Peyer's patch (tissue), 4 donors: ENCODE measurements at places on chromosomes 11 and 22. TPM values are rescaled to one million over a fixed set of nuclear protein-coding genes. Genes with fewer than 3 reads are reported as not detected.
A peak's percentile ranks its signal among the peaks of the same experiment; 100 is the strongest.

The MUC15 gene
- not detected for total RNA-seq

The RBMXL2 gene
- total RNA-seq: not detected

The ART1 gene
- total RNA-seq: not detected

The MIOX gene
- not detected for total RNA-seq

The VSIG2 gene
- not detected for total RNA-seq

The CABP4 gene
- 0.85 TPM for total RNA-seq

The SLC1A2 gene
- total RNA-seq: 0.38 TPM

The USP47 gene
- total RNA-seq: 170 TPM

The MMP8 gene
- not detected for total RNA-seq

The DTX4 gene
- 41.3 TPM for total RNA-seq

The INSC gene
- 28.1 TPM for total RNA-seq

The TALDO1 gene
- 149 TPM for total RNA-seq

The TUBA8 gene
- not detected for total RNA-seq

DNA sequence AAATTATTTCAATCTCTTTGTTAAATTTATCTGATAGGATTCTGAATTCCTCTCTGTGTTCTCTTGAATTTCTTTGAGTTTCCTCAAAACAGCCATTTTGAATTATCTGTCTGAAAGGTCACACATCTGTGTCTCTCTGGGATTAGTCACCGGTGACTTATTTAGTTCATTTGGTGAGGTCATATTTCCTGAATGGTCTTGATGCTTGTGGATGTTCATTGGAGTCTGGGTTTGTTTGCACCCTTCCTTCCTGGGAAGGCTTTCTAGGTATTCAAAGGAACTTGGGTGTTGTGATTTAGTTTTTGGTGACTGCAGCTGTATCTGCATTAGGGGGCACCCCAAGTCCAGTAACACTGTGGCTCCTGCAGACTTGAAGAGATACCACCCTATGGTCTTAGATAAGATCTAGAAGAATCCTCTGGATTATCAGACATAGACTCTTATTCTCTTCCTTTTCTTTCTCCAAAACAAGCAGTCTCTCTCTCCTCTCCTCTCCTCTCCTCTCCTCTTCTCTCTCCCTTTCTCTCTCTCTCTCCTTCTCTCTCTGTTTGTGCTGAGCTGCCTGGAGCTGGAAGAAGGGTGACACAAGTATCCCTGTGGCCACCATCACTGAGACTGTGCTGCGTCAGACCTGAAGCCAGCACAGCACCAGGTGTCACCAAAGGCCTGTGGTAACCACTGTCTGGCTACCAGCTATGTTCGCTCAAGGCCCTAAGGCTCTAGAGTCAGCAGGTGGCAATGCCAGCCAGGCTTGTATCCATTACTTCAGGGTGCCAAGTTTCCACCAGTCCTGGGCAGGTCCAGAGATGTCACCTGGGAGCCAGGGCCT is 3.3 kb upstream of the HEPN1 start:
- DNase-seq: no peak

- no peak for DNase-seq
Measured at GRCh38 chr11:87399341-87399740, 361.6 kb downstream of the TMEM135 start.

GRCh38 chr11:117255966-117256365 is 23.5 kb downstream of the RNF214 start:
- no peak for DNase-seq

GRCh38 chr11:119293461-119293860 is 23.5 kb downstream of the MCAM start:
- no peak for DNase-seq

- DNase-seq: peak; percentile 88
Measured at GRCh38 chr22:37784829-37785495, 22.8 kb upstream of the GCAT start.

- no peak for DNase-seq
Measured at GRCh38 chr22:42869888-42870480, 12.9 kb upstream of the ARFGAP3 start.

DNA sequence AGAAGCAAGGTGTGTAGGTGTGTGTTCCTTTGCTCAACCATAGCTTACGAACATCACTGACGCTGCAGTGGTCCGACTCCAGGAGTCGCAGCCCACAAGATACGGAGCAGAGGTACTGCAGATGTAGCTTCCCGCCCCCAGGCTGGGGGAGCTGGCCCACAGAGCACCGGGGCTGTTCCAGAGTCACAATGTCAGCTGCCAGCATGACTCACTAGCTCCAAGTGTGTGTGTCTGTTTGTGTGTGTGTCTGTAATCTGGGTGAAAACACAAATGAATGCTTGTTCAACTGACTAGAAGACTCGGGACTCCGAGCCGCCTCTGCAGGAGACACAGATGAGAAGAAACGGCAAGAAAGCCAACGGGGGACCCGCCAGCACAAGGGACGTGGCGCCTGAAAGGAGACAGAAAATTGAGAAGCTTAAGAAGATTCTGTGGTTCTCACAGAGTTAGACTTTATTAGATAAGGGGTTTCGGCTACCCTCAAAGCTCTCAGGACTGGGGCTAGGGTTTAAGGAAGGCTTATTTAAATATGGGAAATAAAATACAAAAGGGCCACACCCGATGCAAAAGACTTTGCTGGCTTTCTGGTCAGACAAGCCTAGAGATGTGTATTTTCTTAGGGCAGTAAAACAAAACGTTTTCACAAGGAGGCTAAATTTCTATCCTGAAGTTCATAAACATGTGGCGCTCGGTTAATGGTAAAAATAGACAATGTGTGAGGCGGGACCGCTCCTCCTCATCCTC is 10.7 kb downstream of the VSIG10L2 start:
- no peak for DNase-seq

GRCh38 chr11:35077709-35078469 is 61.1 kb upstream of the CD44 start:
- DNase-seq: peak; percentile 81

DNA sequence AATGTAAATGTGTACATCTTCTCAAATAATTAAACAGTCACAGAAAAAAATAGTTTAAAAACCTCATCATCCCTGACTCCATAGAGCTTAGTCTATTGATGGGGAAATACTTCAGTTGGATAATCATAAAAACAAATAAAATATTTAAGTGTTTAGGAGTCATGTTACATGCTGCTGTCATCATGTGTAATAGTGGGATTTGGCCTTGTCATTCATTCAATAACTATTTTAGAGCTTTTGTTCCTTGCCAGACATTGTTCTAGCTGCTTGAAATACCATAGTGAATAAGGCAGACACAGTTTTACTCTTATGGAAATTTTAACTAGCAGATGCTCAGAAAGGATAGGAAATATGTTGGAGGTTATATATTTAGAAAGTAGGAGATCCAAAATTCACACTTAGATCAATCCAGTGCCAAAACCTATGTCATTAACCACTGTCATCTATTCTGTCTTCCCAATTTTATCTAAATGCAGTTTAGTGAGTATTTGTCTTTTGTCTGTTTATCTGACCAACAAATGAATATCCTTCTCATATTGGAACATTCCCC is 324.7 kb downstream of the CASP12 start:
- DNase-seq: no peak

DNA sequence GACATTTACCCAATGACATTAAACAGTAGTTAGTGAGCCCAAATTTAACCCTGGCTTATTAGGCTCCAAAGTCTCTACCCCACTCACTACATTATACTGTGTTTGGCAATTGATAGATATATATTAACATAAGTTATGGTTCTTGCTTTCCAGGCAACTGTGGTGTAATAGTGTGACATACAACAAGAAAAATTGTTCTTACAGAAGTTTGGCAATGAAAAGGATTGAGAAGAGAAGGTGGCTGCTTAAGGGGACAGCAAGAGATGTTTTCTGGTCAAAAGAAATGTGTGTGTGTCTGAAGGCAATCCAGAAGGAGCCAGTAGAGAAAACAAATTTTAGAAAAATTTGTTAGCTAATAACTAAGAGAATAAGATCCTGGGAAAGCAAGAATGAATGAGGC is 132.4 kb downstream of the SWAP70 start:
- DNase-seq: no peak

DNA sequence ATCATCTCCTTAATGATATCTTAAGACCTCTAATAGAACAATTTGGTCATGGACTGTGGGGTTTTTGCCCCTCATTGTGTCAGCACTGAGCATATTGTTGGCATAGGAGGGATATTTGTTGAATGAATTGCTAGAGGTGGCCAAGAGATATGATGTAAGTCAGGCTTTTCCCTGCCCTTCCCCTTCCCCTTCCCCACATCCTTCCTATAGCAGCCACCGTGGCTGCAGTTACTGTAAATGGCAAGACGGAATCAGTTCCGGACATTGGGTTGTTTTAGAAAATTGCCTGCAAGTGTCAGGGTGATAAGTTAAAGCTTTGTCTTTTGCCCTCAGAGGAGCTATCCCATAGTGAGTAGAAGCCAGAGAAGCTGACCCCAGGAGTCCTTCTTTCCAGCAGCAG is 23.0 kb downstream of the LIMK2 start:
- no peak for DNase-seq

DNA sequence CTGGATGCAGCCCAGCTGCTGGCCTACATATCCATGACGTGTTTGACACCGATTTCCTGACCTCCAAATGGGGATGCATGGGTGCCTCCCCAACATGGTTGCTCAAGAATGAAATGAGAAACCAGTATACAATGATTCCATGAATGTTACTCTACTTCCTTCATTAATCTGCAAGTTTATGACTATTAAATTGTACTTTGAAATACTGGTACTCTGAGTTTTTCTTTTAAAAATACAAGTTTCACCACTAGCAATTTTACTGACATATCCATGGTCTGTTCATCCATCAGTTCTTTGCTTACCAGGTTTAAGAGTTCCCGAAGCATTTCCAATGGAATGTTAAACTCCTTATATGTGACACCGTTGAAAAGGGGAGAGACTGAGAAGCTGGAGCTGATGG is 39.1 kb downstream of the SERPIND1 start:
- no peak for DNase-seq

- DNase-seq: no peak
Measured at GRCh38 chr22:44247923-44248892, 64.5 kb downstream of the SHISAL1 start.

GRCh38 chr11:132445859-132446291 is 1075.5 kb downstream of the NTM start:
- DNase-seq: no peak

DNA sequence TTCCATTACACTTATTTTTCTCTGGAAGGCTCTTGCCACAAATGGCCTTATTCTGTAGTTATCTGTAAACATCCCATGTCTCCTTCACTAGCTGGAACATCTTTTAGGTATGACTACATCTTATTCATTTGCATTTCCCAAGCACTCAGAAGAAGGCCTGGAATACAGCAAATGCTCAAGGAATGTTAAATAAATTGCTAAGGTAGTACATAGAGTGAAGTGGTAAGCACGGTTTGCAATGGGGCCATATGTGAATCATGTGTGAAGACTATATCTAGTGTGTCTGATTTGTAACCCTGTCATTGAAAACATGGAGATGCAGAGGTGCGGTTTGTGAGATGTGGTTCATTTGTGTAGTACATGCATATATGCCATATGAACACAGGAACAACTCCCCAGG is 33.5 kb downstream of the GDPD4 start:
- no peak for DNase-seq

DNA sequence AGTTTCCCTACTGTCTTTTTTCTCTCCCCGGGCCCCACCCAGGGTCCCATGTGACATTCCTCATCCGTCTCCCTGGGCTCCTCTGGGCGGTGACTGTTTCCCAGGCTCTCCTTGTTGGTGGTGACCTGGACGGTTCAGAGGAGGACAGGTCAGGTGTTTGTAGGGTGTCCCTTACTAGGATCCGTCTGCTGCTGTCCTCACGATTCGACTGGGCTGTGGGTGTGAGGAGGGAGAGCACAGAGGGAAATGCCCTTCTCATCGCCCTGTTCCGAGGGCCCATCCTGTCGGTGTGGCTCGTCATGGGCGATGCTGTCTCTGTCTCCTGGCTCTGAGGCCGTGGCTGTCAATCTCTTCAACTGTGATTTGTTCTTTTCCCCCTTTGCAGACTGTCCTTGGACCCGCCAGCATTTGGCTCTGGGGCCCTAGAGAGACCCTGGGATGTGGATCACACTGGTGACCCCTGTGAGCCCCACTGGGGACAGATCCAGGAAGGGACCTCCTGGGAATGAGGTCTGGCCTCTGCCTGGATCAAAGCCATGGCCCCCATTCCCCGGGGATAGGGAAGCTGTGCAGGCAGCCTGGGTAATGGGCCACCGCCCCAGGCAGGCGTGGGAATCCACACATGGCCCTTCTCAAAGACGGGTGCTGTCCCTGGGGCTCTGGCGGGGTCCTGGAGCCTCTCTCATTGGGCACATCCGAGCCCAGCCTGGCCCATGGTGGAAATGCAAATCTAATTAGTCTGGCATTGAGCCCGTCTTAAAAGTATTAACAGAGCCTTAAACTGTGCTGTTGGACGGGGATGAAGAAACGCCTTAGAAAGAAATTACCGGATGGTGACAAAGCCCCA is 46.8 kb upstream of the KCNQ1OT1 start:
- no peak for DNase-seq

- no peak for DNase-seq
Measured at GRCh38 chr22:44244265-44244822, 63.6 kb downstream of the PARVG start.

DNA sequence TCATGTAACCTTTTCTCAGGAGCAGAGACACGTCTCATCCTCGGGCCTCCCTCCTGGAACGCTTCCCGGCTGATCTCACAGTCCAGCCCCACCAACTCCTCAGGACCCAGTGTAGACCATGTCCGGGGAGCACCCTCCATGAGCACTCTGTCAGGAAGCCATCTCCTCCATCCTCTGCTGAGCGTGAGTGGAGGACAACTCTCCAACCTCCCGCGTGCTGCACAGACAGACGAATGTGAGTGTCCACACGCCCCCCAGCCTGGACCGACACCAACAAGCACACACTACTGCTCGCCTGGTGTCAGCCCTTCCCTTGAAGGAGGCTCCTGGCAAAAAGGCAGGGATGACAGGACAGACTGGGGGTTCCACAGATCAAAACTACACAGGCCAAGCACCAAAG is 86.6 kb downstream of the SHANK2 start:
- peak; percentile 23 for DNase-seq

- DNase-seq: no peak
Measured at GRCh38 chr22:49866134-49866533, 12.5 kb downstream of the ZBED4 start.
